T-helper 1 cell (primary cell): ENCODE measurements at places on chromosomes 4 and X.

GRCh38 chrX:154430916-154431315 lies 2.4 kb downstream of the ATP6AP1 start:
- DNase-seq, result no peak

- DNase-seq, result no peak
Measured at GRCh38 chr4:139584013-139584412, 28.0 kb upstream of the SETD7 start.

DNA sequence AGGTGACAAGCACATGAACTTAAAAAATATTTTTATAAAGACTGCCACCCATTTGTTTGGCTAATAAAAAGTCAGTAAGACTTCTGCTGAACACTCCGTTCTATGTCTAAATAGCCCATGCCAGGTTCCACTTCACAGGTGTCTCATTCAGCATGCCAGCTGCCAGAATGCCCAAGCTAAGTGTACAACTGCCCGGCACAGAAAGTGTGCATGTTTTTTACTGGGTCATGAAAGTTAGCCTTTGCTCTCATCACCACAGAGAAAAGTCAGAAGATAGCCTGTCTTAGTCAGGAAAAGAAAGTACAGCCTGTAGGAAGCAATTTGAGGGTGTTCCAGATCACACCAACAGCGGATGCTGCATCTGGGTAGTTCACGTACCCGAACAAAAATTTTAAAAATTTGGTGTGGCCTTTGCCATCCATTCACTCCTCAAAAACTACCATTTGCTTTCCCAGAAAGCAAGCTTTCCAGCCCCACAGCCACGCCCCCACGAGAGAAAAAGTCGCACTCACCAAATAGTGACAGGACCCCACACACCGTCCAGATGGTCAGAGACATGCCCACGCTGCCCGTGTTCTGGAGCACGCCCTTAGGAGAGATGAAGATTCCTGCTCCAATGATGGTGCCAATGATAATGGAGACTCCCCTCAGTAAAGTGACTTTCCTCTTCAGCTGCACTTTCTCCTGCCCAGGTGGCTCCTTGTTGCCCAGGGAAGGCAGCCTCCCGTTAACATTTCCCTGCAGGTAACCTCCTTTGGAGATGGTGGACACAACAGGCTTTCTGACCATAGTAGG lies 671 bp downstream of the SLC7A11 start:
- no peak for DNase-seq

DNA sequence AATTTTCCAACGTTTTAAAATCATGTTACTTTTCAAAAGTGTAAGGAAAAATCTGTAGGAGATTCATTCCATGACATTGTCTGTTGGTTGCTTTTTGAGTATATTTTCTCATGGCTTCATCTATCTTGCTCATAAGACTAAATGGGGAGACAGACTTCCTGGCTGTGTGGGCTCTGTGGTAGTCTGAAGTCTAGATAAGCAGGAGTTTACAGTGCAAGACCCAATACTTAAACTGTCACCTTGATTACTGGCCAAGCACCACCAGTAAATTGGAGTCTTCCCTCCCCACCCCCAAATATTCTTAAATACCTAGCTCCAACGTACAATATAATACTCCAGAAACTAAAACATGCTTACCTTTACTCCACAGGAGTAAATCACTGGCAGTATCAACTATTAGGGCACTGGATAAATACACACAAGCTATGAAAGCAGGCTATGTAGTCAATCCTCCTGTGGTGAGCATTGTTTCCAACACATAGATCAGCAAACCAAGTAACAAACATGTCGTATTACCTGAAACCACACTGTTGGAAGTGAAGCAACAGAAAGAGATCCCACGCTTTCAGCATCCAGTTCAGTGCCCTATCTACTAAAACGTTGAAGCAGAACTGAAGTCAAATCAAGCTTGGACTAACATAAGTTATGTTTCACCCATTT lies 6.2 kb downstream of the HNRNPD start:
- DNase-seq, result no peak

DNA sequence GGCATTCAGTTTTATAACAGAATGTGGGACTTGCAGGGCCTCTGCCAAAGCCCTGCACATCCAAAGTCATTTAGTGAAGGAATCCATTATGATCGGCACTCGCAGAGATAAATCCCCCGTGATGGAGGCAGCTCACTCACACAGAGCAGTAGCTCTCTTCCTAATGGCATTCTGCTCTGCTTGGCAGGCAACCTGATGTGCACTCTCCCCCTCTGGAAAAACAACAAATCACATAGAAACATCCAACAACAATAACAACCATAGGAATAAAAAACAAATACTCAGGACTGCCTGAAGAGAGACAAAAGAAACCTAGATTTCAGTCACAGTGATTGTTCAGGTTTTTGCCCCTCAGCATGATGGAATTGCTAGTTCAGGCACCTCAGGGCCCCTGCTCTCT lies 59.7 kb downstream of the NAA11 start:
- DNase-seq, result no peak

DNA sequence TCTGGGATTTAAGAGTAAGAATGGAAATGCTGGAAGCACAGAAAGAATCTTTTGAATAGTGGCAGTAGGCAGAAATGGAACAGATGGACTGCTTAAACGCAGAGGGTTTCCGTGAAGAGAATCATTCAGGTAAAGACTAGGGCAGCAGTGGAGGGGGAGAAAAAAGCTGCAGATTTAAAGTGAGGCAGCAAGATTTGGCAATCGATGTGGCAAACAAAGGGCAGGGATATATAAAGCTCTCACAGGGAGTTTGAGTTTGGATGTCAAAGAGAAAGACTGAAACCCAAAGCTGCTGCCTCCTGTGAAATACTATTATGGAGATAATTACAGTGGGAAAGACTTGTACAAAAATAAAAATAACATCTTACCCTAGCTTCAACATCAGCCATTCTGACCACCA lies 384.0 kb downstream of the CENPC start:
- no peak for DNase-seq

GRCh38 chr4:42428036-42428435 lies 30.7 kb downstream of the SHISA3 start:
- no peak for DNase-seq

DNA sequence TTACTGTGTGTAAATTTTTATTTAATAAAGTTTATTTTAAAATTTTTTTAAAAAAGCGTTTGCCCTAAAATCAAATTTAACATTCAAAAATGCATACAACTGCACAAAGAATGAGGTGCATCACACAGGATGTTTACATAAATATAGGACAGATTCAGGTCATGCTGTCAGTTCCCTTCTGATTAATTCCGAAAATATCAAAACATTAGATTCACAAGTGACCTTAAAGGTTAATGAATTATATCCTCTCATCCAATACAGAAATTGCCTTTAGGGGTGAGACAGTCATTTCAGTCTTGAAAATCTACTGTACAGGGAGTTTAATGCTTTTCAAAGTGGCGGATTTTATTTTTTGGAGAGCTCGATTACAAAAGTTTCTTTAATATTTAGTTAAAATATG lies 208.7 kb upstream of the FTHL17 start:
- no peak for DNase-seq

- DNase-seq, result no peak
Measured at GRCh38 chr4:36624030-36624429, 342.6 kb downstream of the DTHD1 start.

DNA sequence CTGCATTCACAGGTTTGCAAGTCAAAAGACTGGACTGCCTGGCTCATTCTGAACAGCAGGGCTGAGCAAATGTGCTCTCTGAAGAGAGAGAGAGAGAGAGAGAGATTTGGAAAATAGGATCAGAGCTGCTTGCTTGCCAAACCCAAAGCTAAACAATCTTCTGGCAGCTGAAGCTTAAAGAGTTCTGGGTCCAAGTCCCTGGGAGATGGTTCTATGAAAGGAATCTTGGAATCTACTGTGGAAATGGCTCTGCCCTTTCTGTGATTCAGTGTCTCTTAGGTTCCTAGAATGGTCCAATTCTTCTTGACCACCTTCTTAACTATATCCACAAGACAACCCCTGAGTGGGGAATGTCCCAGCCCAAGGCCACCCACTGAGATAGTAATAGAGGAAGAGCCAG lies 66.1 kb upstream of the EFNB1 start:
- no peak for DNase-seq

GRCh38 chr4:185202984-185203485 lies 765 bp downstream of the CFAP97 start:
- DNase-seq, result no peak

DNA sequence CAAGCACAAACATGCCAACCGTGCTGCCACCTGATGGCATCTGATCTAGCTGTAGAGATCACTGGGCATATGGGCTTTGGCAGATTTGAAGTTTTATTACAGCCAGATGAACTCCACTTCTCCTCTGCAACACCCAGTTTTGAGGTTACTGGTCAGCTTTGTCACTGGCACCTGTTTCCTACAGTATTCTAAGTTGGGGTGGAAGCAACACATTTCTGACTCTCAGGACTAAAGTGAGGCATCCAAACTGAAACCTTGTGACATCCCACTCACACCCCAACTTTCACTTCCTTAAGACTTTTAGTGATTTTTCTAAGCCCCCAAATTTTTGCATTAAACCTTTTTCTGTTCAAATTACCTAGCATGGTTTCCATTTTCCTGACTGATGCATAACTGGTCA lies 115.1 kb upstream of the PCDH18 start:
- no peak for DNase-seq

GRCh38 chr4:3445829-3446545 lies 4.2 kb downstream of the HGFAC start:
- no peak for DNase-seq

DNA sequence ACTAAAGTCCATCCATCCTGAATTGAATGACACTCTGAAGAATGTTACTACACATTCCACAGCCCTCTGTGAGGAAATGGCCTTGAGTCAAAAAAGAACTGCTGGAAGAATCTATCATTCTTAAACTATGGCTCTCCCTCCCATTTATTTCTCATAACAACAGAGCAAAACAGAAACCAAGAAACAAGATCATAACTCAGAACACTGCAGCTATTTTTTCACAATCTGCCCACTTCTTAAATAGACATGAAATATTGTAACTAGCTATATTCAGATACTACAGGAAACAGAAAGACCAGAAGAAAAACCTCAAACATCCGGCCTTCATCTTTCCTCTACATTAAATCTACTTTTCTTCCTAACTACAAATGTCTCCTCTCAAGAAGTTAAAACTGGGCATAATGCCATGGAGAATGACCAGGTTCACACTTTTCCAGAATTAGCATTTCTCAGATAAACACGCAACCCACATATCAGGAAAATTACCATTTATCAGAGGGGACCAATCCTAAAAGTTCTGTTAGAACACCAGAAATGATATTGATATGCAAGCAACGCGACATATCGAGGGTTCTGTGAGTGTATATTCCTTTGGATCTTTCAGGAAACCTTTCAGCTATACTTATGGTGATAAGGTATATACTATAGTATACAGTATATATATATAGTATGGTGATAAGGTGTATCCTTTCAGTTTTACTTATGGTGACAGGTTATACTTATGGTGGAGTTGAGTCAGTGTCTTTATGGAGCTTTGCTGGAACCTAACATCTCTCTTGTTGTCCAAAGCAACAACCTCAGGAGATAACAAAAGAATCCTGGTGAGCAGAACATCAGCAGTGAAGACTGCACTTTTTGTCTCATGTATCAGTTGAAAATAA lies 60.4 kb upstream of the IRF2 start:
- DNase-seq, result no peak

GRCh38 chrX:18010253-18010652 lies 149.2 kb upstream of the RAI2 start:
- DNase-seq, result no peak

DNA sequence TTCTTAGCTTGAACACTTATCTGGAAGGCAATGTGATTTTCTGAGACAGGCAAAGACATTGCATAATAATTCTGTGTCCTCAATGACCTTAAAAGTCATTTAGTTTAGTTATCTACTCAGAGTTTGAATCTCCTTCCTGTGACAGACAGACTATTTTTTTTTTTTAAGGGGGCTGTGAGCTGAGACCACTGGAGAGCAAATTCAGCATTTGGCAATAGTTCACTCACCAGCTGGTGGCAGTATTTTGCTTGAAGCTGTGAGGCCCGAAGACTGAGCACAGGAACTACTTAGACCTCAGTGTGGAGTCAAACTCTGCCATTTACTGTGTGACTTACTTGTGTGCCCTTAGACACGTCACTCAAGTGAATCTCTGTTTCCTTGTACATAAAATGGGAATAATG lies 22.9 kb upstream of the CPE start:
- DNase-seq, result no peak

- no peak for DNase-seq
Measured at GRCh38 chrX:14006540-14006939, 23.2 kb downstream of the GEMIN8 start.

DNA sequence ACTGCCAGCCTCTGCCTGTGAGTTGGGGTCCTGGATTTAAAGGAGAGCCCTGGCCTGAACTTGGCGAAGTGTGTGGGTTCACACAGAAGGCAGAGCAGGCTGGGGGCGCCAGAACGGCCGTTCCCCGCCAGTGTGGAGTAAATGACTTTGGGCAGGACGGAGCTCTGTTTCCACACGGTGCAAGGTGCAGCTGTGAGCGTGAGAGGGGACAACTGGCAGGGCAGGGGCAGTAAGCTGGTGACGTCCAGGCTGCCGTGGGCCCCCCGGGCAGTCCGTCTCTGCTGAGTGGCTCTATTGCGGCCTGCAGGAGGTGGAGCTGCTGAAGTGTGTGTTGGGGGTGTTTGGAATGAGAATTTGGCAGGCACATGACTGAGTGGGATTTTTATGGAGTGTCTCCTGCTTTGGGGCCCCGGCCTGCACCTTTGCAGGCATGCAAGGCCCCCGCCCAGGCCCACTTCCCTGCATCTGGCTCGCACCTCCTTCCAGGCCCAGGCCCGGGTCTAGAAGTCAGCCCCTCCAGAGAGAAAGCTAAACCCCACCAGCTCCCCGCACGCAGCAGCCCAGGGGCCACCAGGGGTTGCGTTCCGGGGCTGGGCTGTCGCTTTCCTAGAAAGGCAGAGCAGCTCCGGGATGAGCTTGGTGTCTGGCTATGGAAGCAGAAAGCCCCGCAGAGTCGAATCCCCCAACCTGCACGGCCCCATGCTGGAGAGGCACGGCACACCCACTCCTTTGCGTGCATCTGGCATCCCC lies 62.2 kb upstream of the GRPEL1 start:
- no peak for DNase-seq

DNA sequence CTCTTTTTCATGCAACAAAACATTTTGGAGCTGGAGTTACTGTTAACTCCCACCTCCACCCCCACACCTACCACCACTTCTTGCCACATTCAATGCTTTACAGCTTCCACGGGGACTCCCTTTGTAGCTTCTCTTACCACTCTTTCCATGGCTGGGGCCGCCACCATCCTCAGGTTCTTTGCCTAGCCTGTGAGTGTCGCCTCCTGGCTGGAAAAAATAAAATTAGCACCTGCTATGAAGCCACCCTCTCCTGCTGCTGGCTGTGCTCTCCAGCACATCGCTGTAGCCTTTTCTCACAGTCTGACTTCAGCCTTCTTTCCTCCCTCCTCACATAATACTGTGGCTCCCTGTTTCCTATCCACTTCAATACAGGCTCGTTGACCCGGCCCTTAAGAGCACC lies 114.4 kb downstream of the FRAS1 start:
- no peak for DNase-seq

- no peak for DNase-seq
Measured at GRCh38 chr4:141543176-141543575, 93.2 kb upstream of the IL15 start.

DNA sequence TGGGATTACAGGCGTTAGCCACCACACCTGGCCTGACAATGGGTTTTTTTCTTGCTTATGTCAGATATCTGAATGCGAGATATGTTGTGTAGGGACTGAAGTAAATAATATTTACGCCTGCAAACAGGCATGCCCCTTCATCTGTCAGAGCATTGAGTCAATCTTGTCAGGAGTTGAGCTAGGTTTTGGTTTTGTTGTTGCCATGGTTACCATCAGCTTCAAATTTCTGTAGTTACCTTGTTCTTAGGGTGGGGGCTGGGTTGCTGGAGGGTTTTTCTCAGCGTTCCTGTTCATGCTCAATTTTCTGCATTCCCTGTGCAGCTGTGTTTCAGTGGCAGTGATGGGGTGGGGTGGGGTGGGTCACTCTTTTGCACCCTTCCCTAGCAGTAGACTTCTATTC lies 14.5 kb downstream of the MRPL1 start:
- no peak for DNase-seq
